ENCODE measurements at places on chromosomes 4 and X. TPM values are rescaled to one million over a fixed set of nuclear protein-coding genes. Genes with fewer than 3 reads are reported as not detected.

HSPA4L gene
- 9.3 TPM for total RNA-seq

ZNF711 gene
- total RNA-seq: 5.4 TPM

PF4V1 gene
- not detected for total RNA-seq

HS6ST2 gene
- 0.26 TPM for total RNA-seq

BRS3 gene
- total RNA-seq: not detected

MAGEA1 gene
- total RNA-seq: not detected

TMSB15C gene
- 0.34 TPM for total RNA-seq

F8A3 gene
- total RNA-seq: not detected

REPS2 gene
- 10.5 TPM for total RNA-seq

DNA sequence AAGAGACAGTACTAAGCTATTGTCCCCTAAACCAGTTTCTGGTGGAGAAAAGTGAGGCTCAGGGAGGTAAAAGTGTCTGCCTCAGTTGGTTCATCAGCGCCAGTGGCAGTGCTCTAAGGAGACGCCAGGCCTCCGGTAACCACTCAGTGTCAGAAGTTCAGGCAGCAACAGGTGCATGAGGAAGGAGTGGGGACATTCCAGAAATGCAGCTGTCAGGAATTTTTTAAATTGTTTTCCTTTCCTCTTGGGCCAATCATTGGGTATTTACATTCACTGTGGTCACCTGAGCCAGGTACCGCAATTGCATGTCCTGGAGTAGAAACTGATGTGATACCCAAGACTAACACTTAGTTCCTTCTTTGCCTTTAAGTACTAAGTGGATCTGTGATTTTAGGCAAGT, 40.2 kb upstream of the HS3ST1 start:
- DNase-seq: no peak

DNA sequence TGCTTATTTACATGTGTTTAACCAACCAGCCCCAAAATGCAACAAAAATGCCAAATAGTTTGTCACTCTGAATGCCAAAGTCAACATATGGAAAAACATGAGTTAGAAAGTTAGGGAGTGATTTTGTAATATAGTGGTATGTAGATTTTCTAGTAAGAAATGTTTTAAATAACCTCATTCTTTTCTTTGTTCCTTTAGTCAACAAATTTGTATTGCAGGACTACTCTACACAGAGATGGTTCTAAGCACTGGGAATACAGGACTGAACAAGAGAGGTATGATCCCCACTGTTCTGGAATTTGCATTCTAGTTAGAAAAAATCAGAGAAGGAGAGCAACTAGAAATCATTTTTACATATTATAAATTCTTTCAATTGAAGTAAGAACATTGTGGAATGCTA, 218.8 kb upstream of the ANXA10 start:
- DNase-seq: no peak

DNA sequence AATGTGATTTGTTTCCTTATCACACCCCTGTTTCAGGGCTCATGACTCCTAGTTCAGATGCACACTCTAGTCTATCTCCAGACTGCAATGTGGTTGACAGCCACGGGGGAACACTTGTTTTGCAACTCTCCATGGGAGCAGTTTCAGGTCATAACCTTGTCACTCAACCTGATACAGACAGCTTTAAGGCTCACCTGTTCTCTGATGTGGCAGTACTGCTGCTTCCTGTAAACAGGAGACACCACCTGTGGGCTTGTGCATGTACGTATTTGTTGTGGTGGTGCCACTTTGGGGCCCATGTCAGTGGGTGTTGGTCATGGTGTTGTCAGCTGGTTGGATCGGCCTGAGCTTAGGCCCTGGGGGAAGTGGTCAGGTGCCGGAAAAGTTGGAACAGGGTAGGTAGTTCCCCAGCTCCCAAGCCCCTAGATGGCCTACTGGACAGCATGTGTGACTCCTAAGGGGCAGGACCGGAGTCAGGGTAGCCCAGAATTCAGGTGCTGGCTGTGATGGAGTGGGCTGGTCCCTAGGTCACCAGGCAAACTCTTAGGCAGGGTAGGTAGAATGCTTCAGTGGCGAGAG, 46.2 kb downstream of the FAM9B start:
- no peak for DNase-seq

DNA sequence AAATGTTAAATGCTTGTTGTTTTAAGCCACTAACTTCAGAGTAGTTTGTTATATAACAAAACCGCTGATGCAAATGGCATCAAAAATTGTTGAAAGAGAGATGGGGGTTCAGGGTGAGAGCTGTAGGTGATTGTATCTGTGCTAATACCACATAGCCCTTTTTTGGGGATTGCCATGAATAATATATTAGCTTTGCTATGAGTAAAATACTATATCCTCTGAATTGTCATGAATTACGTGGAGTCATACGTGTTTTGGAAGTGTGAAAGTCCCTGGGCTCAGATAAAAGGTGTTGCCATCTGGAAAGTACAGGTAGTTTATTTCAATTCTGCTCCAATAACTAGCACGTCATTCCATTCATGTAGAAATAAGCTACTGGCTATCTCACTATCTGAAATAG, 30.6 kb downstream of the DYNLT3 start:
- DNase-seq: no peak

DNA sequence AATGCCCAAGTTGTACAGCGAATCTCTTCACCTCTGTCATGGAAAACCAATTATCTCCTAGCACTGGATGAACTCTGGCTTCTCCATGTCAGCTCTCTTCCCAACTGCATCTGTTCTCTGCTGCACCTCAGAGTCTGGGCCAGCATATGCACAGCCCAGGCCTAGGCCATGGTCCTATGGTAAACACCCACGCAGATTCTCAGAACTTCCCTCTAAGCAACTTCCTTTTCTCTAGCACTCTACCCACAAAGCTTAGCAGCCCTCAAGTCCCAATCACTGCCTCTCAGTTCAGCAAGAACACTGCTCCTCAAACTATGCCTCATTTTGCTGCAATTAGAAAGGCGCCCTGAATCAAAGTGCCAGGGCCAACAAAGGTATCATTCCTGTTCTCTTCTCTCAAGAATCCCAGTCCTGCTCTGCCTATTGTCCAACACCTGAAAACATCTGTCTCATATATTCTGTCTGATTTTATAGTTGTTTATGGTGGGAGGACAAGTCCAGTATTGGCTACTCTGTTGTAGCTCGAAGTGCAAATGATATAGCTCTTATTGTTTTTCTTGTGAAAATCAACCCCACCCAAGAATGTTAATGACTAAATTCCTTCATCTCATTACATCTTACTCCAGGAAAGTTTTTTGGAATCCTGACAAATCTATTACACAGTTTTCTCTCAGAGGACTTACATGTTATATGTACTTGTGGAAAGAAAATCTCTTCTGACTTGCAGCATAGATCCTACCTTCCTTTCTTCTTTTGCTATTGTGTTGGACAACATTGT, 85.4 kb downstream of the DCHS2 start:
- no peak for DNase-seq

DNA sequence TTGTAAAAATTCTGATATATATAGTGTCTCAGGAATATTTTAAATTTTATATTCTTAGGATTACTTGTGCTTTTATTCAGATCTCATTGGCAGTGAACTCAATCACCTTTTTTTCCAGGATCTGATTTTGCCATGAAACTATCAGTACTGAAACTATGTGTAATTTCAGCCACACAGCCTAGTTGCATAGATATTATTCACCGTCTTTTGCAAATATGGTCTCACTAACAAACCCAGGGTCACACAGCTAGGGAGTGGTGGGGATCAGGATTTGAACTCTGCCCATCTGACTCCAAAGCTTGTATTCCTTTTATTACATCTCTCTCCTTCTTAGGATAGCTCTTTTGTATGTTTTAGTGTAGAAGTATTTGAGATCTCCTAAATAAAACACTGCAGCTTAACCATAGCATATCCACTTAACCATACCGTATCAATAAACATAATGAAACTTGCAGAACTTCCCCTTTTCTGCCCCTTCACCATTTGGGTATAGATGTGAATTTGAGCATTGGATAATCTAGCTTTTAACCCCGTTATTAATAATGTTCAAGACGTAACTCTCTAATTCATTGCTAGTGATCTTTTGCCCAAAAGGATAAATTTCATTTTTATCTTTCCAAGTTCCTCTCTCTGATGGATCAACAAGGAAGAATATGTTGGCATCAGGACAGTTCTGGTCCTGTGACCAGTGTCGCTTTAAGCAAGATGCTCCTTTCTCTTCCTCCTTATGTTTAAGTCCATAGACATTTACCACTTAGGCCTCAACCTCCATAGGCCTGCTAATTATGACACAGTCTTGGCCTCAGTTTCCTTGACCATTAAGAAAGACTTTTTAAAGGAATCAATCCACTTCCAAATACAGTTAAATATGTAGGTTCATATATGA, 74.6 kb downstream of the RAPGEF2 start:
- DNase-seq: no peak

DNA sequence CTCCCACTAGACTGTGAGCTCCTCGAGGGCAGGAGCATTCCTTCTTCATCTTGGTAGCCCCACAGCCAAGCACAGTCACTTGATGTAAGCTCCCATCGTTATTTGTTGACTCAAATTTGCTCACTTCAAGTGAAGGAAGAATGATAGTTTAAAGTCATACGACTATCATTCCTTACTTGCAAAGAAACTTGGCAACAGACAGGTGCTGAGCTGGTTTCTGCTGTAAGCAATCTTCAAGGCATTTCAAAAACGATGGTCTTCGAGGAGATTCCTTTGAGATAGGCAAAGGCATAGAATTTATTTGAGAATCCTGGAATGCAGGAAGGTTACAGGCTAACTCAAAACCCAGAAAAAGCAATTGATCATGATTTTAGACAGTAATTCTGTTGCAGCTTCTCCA, 64.8 kb downstream of the QDPR start:
- no peak for DNase-seq

GRCh38 chr4:38236003-38236402, 275.8 kb downstream of the PTTG2 start:
- DNase-seq: no peak

GRCh38 chr4:181308476-181309312, 934.5 kb upstream of the TENM3 start:
- no peak for DNase-seq

DNA sequence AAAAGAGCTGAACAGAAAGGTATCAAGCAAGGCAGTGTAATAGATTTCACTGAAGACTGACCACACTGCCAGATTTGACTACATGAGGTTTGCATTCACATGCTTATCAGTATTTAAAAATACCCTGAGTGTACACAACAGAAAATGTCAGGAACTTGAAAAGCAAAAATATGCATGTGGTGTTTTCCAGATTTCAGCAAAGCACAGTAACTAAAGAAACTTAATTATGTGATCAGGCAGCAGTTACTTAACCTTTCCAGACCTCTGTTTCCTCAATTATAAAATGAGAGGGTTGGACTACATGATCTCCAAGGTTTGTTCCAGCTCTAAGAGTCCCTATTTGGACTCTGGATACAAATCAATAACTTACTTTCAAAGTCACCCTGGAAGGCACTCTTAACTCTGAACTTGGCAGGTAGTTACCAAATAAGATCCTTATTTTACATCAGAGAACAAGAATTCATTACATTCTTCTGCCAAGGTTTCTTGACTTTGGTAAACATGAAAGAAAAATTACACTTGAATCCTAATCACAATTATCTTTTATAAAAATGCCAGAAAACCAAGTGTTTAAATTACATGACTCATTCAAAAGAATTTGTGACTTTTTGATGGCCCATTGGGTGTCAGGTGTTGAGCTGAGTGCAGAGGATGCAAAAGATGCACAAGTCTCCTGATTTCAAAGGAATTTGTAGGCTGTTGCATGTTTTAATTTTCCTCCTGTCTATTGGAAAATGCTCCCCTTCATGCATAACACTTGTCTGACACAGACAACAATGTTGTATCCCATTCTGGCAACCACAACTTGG, 241.6 kb downstream of the MGST2 start:
- DNase-seq: no peak

DNA sequence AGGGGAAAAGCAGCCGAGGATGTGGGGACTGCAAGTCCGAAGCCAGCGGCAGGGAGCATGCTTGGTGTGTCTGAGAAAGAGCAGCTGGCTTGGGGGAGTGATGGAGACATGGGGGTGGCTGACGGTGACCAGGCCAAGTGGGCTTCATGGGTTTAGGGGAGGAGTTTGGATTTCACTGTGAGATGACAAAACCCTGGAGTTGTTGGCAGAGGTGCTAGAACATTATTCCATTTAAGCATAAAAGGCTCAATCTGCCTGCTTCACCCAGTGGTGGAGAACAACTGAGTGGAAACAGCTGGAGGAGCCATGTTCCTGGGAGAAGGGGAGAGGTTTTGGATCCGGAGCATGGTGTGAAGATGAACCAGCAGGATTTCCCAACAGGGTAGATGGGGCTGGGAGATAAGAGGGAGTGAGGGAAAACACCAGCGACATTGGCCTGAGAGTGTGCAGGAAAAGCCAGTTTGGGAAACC, 318.0 kb upstream of the TAPT1 start:
- DNase-seq: peak; percentile 67

DNA sequence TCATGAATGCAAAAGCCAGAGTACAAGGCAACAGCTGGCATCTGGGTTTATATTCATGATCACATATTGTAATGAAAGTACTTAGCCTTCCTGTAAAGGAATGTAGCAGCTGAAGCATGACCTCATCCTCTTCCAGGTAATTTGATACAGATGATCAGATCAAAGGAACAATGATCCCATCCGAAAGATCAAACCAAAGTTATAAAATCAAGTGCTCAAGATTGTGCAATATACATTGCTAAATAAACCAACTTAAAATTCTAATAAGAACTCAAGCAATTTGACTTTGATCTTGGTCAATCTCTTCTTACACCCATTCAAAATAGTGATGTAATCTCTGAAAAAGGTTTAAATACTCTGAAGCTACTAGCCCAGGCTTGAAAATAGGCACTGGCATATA, 113.1 kb upstream of the INPP4B start:
- DNase-seq: no peak

GRCh38 chr4:116223040-116223732, 862.2 kb downstream of the TRAM1L1 start:
- DNase-seq: no peak

DNA sequence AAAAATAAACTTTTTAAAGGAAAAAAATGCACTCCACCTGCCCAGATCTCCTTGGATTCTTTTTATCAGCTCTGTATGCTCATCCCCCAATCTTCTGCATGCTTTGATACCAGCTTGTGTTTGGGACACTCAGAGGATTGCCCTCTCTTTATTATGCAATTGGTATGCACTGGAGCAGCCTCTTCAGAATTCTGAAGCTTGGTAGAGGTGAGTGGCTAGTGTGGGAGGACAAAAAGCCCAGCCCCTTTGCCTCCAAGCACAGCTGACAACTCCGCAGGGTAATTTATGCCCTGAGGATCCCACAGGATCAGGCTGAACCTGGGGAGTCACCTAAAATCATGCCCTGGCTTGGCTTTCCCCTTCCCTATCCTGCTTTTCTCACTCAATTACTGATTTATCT, 16.7 kb downstream of the IL21 start:
- DNase-seq: no peak

GRCh38 chr4:163598489-163598888, 104.0 kb downstream of the TMA16 start:
- DNase-seq: no peak

DNA sequence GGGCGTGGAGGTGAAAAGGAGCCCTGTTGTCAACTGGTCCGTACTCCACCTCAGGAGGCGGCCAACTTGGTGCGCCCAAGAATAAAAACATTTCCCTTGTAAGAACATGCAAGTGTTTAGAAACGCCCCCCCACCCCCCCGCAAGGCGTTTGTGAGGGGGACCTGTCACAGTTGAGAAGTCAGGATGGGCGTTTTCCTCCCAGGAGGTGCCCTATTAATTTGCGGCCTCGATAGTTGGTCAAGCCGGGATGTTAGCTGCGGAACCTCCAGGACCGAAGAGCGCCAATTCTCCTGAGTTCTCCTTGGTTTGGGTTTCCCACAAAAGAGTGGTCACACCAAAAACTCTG, 651 bp upstream of the SAP30 start:
- peak; percentile 77 for DNase-seq

GRCh38 chrX:53483838-53484405, 49.8 kb upstream of the HSD17B10 start:
- DNase-seq: no peak
